Central memory CD8-positive, alpha-beta T cell (primary cell): ENCODE measurements at places on chromosomes 2 and 18.
A peak's percentile ranks its signal among the peaks of the same experiment; 100 is the strongest.

DNA sequence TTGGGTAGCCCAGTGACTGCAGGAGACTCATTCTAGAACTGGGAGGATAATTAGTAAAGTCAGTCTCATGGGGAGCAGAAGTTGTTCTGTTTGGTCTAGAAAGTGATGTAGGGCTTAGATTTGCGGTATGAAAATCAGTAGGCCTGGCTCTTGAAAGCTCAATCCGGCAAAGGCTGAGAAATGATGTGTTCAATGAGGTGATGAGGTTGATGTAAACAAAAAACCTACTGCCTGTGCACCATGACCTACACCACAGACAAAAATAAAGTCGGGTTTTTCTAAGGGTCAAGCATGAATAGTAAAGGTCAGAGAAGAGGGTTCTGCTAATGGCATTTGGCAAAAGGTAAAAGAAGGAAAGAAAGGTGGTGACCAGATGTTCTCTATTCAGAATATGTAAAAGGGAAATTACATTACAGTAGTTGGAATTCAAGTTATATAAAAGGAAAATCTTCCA, 80.8 kb upstream of the COL5A2 start:
- no peaks in the 10 kb centered on the region for H3K27me3 ChIP-seq
- H3K27ac ChIP-seq, result no peak overlapping the region
- H3K4me3 ChIP-seq, result no peak overlapping the region

DNA sequence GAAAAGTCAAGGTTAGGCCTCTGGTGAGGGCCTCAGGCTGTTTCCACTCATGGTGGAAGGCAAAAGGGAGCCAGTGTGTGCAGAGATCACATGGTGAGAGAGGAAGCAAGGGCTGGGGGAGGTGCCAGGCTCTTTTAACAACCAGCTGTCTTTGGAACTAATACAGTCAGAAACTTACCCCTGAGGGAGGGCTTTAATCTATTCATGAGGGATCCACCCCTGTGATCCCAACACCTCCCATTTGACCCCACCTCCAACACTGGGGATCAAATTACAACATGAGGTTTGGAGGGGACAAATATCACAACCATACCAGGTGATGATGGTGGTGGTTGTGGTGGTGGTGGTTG, 10.9 kb downstream of the POLI start:
- no peak overlapping the region for H3K4me3 ChIP-seq
- no peak for DNase-seq
- peaks cover 24% of the 10 kb centered on the region for H3K36me3 ChIP-seq
- peaks cover 16% of the 10 kb centered on the region for H3K4me1 ChIP-seq

DNA sequence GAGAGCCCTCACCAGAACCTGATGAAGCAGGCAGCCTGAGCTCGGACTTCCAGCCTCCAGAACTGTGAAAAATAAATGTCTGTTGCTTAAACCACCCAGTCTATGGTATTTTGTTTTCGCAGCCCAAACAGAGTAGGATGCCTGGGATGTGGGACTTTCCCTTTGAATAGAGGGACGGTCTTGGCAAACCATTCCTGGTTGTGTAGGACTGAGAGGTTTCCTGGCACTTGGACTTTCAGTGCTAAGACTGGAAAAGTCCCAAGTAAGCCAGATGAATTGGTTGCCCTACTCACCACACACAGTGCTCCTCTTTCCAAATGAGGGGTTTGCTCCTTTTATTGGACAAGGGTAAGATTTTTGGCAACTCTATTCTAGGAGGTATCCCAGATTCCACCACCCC, 46.8 kb upstream of the ACMSD start:
- no peaks in the 10 kb centered on the region for H3K4me1 ChIP-seq
- no peaks in the 10 kb centered on the region for H3K36me3 ChIP-seq
- DNase-seq, result no peak
- H3K4me3 ChIP-seq, result no peak overlapping the region
- peaks cover 37% of the 10 kb centered on the region for H3K27me3 ChIP-seq

DNA sequence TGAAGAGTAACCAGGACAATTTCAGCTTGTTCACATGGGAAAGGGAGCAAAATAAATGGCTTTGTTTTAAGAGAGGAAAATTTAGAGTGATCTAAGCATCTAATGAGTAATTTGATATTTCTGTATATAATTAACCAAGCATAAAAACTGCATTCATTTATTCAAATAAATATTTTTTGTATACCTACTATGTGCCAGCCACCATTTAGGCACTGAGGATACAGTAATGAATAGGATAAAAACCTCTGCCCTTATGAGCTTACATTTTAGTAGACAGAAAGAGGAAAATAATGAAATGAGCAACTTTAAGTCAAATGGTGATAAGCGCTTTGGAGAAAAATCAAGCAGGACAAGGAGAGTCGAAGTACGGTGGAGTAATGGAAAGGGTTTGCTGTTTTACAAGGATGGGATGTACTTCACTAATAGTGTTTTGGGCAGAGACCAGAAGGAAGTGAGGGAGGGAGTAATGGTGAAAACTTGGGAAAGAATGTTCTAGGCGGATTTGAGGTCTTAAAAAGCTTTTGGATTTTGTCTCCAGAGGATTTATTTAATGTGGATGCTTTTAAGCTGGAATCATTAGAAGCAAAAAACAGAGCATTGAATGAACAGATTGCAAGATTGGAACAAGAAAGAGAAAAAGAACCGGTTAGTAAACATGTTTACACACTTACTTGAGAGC, 17.4 kb downstream of the NDC80 start:
- peaks cover 26% of the 10 kb centered on the region for H3K4me1 ChIP-seq
- peaks cover 6% of the 10 kb centered on the region for H3K36me3 ChIP-seq
- peak overlapping the region; percentile 23 for H3K4me3 ChIP-seq

GRCh38 chr2:239168575-239168974, 232.2 kb downstream of the HDAC4 start:
- H3K27me3 ChIP-seq, result no peaks in the 10 kb centered on the region
- peaks cover 10% of the 10 kb centered on the region for H3K36me3 ChIP-seq
- H3K27ac ChIP-seq, result no peak overlapping the region
- H3K4me3 ChIP-seq, result no peak overlapping the region
- peaks cover 21% of the 10 kb centered on the region for H3K4me1 ChIP-seq

- peaks cover 61% of the 10 kb centered on the region for H3K27me3 ChIP-seq
- H3K4me1 ChIP-seq, result peaks cover 11% of the 10 kb centered on the region
- H3K4me3 ChIP-seq, result no peak overlapping the region
- no peak overlapping the region for H3K27ac ChIP-seq
Measured at GRCh38 chr2:75556679-75557366, 3.9 kb downstream of the EVA1A start.

- peak; percentile 36 for DNase-seq
- H3K4me1 ChIP-seq, result peaks cover 28% of the 10 kb centered on the region
- peak overlapping the region; percentile 74 for H3K4me3 ChIP-seq
- no peaks in the 10 kb centered on the region for H3K27me3 ChIP-seq
- peak overlapping the region; percentile 100 for H3K27ac ChIP-seq
- H3K36me3 ChIP-seq, result peaks cover 21% of the 10 kb centered on the region
Measured at GRCh38 chr2:96806468-96807126, 9.5 kb upstream of the CNNM3 start.

GRCh38 chr2:223300326-223300725, 248.3 kb downstream of the KCNE4 start:
- H3K27me3 ChIP-seq, result no peaks in the 10 kb centered on the region
- H3K4me1 ChIP-seq, result no peaks in the 10 kb centered on the region
- H3K36me3 ChIP-seq, result no peaks in the 10 kb centered on the region
- DNase-seq, result no peak

DNA sequence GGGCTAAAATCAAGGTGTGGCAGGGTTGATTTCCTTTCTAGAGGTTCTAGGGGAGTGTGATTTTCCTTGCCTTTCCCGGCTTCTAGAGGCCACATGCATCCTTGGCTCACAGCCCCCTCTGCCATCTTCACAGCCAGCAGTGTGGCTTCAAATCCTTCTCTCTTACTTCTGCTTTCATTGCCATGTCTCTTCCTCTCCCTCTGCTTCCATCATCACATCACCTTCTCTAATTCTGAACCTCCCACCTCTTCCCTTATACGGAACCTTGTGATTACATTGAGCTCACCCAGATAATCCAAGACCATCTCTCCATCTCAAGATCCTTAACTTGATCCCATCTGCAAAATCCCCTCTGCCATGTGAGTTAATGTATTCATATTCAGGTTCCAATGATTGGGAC, 56.2 kb upstream of the RMDN2 start:
- no peaks in the 10 kb centered on the region for H3K4me1 ChIP-seq
- H3K4me3 ChIP-seq, result no peak overlapping the region
- H3K27ac ChIP-seq, result no peak overlapping the region
- DNase-seq, result no peak
- no peaks in the 10 kb centered on the region for H3K36me3 ChIP-seq

- no peak overlapping the region for H3K27ac ChIP-seq
- H3K4me3 ChIP-seq, result no peak overlapping the region
- DNase-seq, result no peak
- peaks cover 1% of the 10 kb centered on the region for H3K36me3 ChIP-seq
Measured at GRCh38 chr2:215612786-215613185, 176.9 kb upstream of the FN1 start.

DNA sequence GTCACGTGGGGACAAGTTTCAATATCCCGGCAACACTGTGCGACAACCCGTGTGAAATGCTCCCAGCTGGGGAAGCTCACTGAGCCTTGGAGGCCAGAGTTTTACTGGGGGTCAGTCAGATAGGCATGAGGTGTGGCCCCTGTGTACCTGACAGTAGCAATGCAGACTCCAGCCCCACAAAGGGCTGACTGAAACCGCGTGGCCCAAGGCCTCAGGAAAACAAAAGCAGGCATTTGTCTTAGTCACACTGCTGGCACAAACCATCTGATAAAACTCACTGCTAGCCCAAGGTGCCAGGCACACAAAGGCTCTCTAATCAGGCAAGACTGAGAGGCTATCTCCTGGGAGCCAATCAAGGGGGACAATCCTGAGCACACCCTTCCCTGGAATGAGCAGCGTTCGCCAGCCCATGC, 786.6 kb upstream of the RAB6C start:
- no peaks in the 10 kb centered on the region for H3K36me3 ChIP-seq
- DNase-seq, result no peak
- H3K27ac ChIP-seq, result no peak overlapping the region
- H3K4me3 ChIP-seq, result no peak overlapping the region
- no peaks in the 10 kb centered on the region for H3K4me1 ChIP-seq

GRCh38 chr18:70195852-70196434, 9.5 kb downstream of the RTTN start:
- peaks cover 50% of the 10 kb centered on the region for H3K36me3 ChIP-seq
- no peak for DNase-seq
- no peak overlapping the region for H3K4me3 ChIP-seq
- no peaks in the 10 kb centered on the region for H3K27me3 ChIP-seq
- no peak overlapping the region for H3K27ac ChIP-seq
- no peaks in the 10 kb centered on the region for H3K4me1 ChIP-seq

GRCh38 chr2:100283724-100284501, 38.4 kb downstream of the LONRF2 start:
- no peak for DNase-seq
- no peak overlapping the region for H3K27ac ChIP-seq
- H3K4me3 ChIP-seq, result no peak overlapping the region
- peaks cover 49% of the 10 kb centered on the region for H3K27me3 ChIP-seq

GRCh38 chr2:135997380-135997779, 12.0 kb upstream of the DARS1 start:
- no peaks in the 10 kb centered on the region for H3K36me3 ChIP-seq
- H3K4me1 ChIP-seq, result peaks cover 11% of the 10 kb centered on the region
- H3K27me3 ChIP-seq, result no peaks in the 10 kb centered on the region
- no peak overlapping the region for H3K27ac ChIP-seq
- no peak for DNase-seq
- no peak overlapping the region for H3K4me3 ChIP-seq

GRCh38 chr2:66069937-66070720, 364.8 kb upstream of the MEIS1 start:
- H3K36me3 ChIP-seq, result no peaks in the 10 kb centered on the region
- no peaks in the 10 kb centered on the region for H3K27me3 ChIP-seq
- H3K4me1 ChIP-seq, result no peaks in the 10 kb centered on the region

- no peaks in the 10 kb centered on the region for H3K36me3 ChIP-seq
- H3K27me3 ChIP-seq, result no peaks in the 10 kb centered on the region
- no peak for DNase-seq
- H3K4me1 ChIP-seq, result peaks cover 5% of the 10 kb centered on the region
Measured at GRCh38 chr2:149169656-149170055, 131.2 kb downstream of the LYPD6B start.

DNA sequence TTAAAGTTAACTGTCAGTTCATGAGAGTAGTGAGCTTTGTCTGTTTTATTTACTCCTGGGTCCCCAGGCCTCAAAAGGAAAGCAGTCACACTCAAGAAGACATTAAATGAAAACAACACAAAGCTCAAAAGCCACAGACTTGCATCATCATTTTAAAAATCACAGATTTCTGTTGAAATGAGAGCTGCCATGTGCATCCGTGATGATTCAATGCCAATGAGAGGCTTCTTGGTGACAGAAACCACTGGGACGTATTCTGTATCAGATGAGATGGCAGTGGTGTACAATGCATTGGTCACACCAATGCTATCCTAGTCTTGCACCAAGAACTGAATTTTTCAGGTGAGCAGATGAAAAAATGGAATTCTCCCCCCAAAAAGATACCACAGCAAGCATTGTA, 204.8 kb downstream of the ANAPC1 start:
- DNase-seq, result no peak
- no peak overlapping the region for H3K4me3 ChIP-seq

- peaks cover 64% of the 10 kb centered on the region for H3K27me3 ChIP-seq
- H3K36me3 ChIP-seq, result no peaks in the 10 kb centered on the region
- H3K4me1 ChIP-seq, result no peaks in the 10 kb centered on the region
- DNase-seq, result no peak
- H3K4me3 ChIP-seq, result no peak overlapping the region
- H3K27ac ChIP-seq, result no peak overlapping the region
Measured at GRCh38 chr2:236673823-236674185, 104.2 kb downstream of the ACKR3 start.

- DNase-seq, result no peak
- H3K4me3 ChIP-seq, result no peak overlapping the region
- H3K27me3 ChIP-seq, result peaks cover 18% of the 10 kb centered on the region
- no peak overlapping the region for H3K27ac ChIP-seq
Measured at GRCh38 chr2:100252811-100253698, 69.2 kb downstream of the LONRF2 start.

DNA sequence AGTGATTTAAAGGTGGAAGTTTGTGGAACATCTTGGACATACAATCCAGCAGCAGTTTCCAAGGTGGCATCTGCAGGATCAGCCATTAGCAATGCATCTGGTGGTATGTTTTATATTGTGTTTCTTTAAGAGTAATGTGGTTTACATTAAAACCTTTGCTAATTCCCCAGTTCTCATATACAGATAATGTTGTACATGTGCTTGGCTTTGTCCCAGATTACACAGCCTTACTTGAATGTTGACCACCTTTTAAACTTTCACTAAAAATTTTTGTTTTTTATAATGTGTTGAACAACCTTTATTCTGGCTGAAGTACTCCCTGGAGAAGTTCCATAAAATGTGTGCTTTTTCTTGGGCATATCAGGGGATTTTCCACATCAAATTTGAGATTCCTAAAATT, 57.5 kb downstream of the MIB1 start:
- DNase-seq, result no peak
- peaks cover 5% of the 10 kb centered on the region for H3K4me1 ChIP-seq
- no peaks in the 10 kb centered on the region for H3K27me3 ChIP-seq

DNA sequence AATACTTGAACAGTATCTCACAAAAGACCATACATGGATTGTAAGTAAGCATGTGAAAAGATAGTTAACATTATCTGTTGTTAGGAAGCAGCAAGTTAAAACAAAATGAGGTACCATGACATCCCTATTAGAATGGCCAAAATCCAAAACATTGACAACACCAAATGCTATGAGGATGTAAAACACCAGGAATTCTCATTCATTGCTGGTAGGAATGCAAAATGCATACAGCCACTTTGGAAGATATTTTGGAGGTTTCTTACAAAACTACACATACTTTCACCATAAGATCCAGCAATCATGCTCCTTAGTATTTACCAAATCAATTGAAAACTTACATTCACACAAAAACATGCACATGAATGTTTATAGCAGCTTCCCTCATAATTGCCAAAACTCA, 30.9 kb upstream of the ICOS start:
- H3K36me3 ChIP-seq, result peaks cover 2% of the 10 kb centered on the region
- no peak for DNase-seq
- no peaks in the 10 kb centered on the region for H3K4me1 ChIP-seq
